NCI-H774 (cell line): ENCODE measurements at places on chromosomes 3 and 15.

DNA sequence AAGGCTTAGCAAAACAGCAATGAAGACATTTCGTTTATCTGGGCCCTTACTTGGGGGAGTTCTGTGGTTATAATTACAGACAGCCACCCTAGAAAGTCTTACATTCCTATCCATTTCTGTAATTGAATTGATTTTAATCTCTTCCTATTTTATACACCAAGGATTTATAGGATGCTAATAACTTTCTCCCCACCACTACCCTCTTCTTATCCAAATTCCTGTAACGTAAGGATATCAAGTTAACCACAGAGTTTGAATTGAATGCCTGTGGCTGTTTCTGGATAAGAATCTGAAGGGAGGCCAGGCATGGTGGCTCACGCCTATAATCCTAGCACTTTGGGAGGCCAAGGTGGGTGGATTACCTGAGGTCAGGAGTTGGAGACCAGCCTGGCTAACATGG lies 78.6 kb downstream of the MLH1 start:
- DNase-seq = no peak

DNA sequence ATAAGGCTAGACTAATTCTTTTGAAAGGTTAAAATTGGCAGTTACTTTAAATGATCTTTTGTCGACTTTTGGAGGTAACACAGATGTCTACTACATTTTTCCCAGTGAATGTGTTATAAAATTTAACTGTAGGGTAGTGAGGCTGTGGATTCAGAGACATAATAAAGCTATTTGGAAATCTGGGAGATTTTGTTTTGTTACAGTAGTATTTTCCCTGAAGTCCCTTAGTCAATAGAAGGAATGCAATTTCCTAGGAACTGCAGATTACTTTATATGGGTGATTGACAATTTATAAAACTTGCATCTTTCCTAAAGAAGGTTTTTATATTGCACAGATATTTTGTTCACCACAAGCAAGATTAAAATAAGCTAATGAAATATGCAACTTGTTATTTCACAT lies 96.9 kb downstream of the ALCAM start:
- DNase-seq = no peak

DNA sequence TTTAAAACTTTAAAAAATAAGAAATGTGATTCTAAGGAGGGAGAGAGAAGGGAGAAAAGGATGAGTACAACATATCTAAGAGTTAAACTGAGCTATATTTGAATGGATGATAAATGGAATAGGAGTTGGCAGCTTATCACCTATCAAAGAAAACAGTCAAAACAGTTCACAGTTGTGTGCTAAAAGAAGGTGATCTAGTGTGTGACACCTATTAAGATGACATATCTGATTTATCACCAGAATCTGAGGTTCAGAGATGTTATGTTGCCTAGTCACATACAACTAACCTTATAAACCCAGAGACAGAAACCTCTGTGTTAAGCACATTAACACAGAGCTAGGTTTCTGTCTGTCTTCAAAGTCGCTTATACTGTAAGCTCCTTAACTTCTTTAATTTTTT lies 3.0 kb downstream of the ATP13A3 start:
- DNase-seq = no peak

- DNase-seq = no peak
Measured at GRCh38 chr3:134392336-134392983, 18.2 kb upstream of the AMOTL2 start.

DNA sequence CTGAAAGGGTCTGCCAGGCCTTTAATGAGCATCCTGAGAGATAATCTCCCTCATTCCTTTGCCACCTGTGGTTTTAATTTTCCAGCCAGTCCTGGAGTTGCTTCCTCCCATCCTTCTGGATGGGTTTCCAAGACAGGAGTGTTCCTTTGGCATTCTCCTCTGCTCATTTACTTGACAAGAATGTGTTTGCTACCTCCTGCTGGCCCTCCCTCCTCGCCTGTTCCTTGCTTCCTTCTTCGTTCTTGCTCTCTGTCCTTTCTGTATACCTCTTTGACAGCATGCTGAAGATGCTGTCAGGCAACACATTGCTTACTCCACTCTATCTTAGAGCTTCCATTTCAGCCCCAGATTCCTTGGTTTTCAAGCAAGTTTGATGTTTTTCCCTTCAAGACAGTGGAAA lies 46.0 kb downstream of the ERC2 start:
- no peak for DNase-seq

GRCh38 chr3:187763850-187764648 lies 18.8 kb upstream of the BCL6 start:
- no peak for DNase-seq

- peak; percentile 49 for DNase-seq
Measured at GRCh38 chr3:111732252-111732879, 126.7 kb upstream of the PHLDB2 start.

DNA sequence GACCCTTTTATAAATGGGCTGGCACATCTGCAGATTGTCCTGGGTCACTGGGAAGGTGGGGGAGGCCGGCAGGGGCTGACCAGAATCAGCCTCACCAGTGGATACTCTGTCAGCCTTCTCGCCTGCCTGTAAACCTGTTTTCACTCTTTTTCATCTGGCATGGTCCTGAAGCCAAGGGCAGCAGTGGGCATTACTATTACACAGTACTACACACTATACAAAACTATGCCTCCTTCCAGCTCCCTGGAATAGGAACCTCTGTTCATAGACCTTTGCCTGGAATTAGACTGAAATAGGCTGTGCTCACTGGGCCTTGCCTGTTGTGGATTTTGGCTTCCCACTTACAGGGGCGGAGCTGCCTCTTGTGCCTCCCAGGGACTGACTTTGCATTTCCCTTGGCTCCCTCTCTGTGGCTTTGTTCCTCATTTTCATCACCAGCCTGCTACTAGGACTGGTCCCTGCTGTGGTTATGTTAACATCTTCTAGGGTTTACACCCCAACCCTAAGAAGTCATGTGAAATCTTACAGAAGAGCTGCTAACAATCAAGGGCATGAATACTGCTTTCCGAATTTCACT lies 120.7 kb downstream of the FNDC3B start:
- DNase-seq = no peak
